ENCODE measurements at places on chromosomes 16 and 17. TPM values are rescaled to one million over a fixed set of nuclear protein-coding genes. Genes with fewer than 3 reads are reported as not detected.

Gene TPSG1
- not detected for total RNA-seq

Gene CNGB1
- total RNA-seq: not detected

Gene SDR42E2
- total RNA-seq: not detected

Gene KRTAP3-2
- total RNA-seq: not detected

DNA sequence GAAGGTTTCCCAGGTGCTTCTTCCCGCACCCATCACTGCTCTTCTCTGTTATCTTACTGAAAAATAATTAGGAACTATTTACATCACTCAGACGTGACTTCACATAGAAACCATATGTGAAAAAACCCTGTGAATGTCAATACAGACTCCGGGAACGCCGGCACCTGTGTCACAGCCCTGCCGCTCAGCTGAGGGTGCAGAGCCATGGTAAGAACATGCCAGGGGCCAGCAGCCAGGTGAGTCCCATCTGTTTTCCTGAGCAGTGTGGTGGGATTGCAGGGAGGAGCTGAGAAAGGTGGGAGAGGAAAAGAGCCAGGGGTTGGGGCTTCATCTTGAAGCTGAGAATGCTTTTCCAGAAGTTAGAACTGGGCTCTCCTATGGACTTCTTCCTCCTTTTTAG is 13.7 kb downstream of the FOXF1 start:
- H3K27ac ChIP-seq: no peak overlapping the region
- H3K27me3 ChIP-seq: peaks cover 7% of the 10 kb centered on the region
- no peaks in the 10 kb centered on the region for H3K36me3 ChIP-seq
- no peak overlapping the region for H3K4me3 ChIP-seq

GRCh38 chr17:43756201-43756600 is 2.4 kb downstream of the SOST start:
- peaks cover 52% of the 10 kb centered on the region for H3K27me3 ChIP-seq
- no peak overlapping the region for H3K4me3 ChIP-seq
- no peak overlapping the region for H3K27ac ChIP-seq
- DNase-seq: no peak
- no peaks in the 10 kb centered on the region for H3K36me3 ChIP-seq

- no peak overlapping the region for H3K4me3 ChIP-seq
- no peak for DNase-seq
- no peak overlapping the region for H3K27ac ChIP-seq
- no peaks in the 10 kb centered on the region for H3K36me3 ChIP-seq
These were observed 290.4 kb downstream of the MAP2K6 start for GRCh38 chr17:69704935-69705334.

DNA sequence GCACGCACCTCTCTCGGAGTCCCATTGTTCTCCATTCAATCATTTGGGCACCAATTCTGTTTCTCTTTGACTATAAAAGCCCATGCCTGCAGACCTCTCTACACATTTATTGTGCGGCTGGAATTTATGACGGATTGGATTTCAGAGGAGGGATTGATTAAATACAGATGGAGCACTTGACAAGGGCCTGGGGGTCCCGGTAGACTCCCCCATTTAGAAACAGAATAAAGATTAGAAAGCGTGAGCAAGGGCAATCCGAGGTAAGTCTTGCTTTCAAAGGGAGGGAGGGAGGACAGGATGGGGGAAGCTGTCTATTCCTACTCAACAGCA is 15.1 kb upstream of the PITPNM3 start:
- peaks cover 16% of the 10 kb centered on the region for H3K4me1 ChIP-seq
- no peak overlapping the region for H3K27ac ChIP-seq
- H3K4me3 ChIP-seq: no peak overlapping the region
- no peaks in the 10 kb centered on the region for H3K36me3 ChIP-seq

DNA sequence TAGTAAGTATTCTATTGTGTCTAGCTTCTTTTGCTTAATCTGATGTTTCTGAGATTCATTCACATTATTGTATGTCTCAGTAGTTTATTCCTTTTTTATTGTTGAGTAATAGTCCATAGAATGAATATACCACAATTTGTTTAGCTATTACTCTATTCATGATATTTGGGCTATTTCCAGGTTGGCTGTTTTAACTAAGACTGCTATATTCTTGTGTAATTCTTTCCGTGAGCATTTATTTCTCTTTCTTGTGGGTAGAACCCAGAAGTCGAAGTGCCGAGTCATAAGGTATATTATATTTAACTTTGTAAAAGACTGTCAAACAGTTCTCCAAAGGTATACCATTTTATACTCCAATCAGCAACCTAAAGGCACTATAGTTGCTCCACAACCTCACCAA is 160.8 kb downstream of the ANKFN1 start:
- no peak overlapping the region for H3K27ac ChIP-seq
- no peak overlapping the region for H3K4me3 ChIP-seq
- H3K36me3 ChIP-seq: no peaks in the 10 kb centered on the region
- no peaks in the 10 kb centered on the region for H3K4me1 ChIP-seq

DNA sequence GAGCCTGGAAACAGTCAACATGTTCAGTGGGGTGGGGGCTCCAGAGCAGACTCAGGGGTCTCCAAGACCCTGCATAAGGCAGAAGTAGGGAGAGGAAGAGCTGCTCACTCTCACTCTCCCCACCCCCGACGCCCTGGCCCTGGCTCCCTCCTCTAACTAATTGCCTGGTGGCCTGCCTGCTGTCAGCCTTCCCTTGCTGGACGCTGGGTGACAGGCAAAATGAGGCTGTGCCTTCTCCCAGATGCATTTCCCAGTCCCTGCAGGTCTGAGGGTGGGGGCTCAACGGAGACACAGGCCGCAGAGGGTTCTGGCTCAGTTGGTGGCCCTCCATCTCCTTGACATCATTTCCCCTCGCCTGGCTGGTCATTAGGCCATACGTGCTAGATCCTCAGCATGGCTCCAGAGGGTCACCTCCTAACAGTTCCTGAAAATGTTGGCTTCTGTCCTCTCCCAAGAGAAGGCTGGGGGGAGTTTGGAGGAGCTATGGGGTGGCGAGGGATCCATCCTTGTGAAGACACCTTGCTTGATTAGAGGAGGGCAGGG is 1.4 kb downstream of the FMNL1 start:
- DNase-seq: no peak
- H3K4me3 ChIP-seq: peak overlapping the region; percentile 84
- H3K27me3 ChIP-seq: no peaks in the 10 kb centered on the region
- peak overlapping the region; percentile 58 for H3K27ac ChIP-seq

DNA sequence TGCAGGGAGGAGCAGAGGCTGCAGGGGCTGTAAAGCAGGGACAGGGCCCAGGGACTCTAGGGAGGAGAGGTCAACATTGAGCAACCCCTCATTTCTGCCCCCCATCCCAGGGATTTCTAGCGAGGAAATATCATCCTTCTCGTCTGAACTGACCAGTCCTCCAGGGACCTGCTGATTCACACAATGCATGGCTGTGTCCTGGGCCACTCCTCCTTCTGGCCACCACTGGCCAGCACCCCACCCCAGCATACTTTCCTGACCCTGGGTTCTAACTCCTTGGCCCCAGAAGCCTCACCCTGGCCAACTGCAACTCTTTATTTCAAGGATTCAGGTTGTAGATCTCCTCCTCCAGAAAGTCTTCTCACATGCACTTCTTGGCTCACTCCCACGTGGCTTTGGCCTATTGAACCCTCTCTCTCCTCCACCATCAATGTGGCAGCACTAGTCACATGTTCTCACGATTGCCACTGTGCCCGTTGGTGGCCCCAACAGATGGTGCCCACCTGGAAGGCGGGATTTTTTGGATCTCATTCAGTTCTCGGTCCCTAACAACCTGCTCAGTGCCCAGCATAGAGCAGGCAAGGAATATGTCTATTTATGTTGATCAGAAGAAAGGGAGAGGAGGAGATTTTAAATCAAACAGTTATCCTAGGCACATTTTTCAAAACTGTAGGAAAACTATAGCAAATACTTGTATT is 41.5 kb downstream of the CUEDC1 start:
- no peak overlapping the region for H3K27ac ChIP-seq
- H3K4me3 ChIP-seq: no peak overlapping the region
- no peak for DNase-seq
- H3K27me3 ChIP-seq: peaks cover 6% of the 10 kb centered on the region
- no peaks in the 10 kb centered on the region for H3K4me1 ChIP-seq
- no peaks in the 10 kb centered on the region for H3K36me3 ChIP-seq

GRCh38 chr16:24516900-24517669 is 22.3 kb upstream of the RBBP6 start:
- peaks cover 5% of the 10 kb centered on the region for H3K27me3 ChIP-seq
- H3K4me1 ChIP-seq: no peaks in the 10 kb centered on the region
- peak; percentile 75 for DNase-seq

- H3K4me3 ChIP-seq: peak overlapping the region; percentile 87
- H3K4me1 ChIP-seq: peaks cover 34% of the 10 kb centered on the region
- no peaks in the 10 kb centered on the region for H3K36me3 ChIP-seq
- H3K27ac ChIP-seq: peak overlapping the region; percentile 80
- no peaks in the 10 kb centered on the region for H3K27me3 ChIP-seq
These were observed 394 bp upstream of the NME4 start for GRCh38 chr16:396605-397004.

Data from activated T-cell treated with anti-CD3 and anti-CD28 coated beads, Interleukin-2, amount 50 U/mL, for 72 hours (primary cell).